ENCODE measurements at places on chromosomes 16 and 17.
A peak's percentile ranks its signal among the peaks of the same experiment; 100 is the strongest.

- DNase-seq, result peak; percentile 66
These were observed 512 bp downstream of the AKAP1 start for GRCh38 chr17:57085448-57086068.

DNA sequence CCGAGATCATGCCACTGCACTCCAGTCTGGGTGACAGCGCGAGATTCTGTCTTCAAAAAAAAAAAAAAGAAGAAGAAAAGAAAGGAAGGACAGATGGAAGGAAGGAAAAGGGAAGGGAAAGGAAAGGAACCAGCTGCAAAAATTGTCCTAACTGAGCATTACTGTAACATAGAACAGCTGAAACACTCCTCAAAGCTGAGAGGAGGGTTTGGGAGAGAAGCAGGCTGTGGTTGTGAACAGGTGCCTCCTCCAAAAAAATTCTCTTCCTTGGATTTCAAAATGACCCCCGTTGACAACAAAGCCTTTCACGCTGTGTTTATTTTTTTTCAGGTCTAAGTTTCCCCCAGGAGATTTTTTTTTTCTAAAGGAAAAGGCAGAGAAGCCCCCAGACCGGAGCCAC is 541.4 kb downstream of the WWOX start:
- DNase-seq, result no peak

GRCh38 chr16:79001156-79001967 is 599.2 kb downstream of the MAF start:
- DNase-seq, result no peak

- no peak for DNase-seq
These were observed 666.6 kb downstream of the CDH11 start for GRCh38 chr16:64455275-64455674.
